ENCODE measurements at places on chromosomes 6 and 20.

DNA sequence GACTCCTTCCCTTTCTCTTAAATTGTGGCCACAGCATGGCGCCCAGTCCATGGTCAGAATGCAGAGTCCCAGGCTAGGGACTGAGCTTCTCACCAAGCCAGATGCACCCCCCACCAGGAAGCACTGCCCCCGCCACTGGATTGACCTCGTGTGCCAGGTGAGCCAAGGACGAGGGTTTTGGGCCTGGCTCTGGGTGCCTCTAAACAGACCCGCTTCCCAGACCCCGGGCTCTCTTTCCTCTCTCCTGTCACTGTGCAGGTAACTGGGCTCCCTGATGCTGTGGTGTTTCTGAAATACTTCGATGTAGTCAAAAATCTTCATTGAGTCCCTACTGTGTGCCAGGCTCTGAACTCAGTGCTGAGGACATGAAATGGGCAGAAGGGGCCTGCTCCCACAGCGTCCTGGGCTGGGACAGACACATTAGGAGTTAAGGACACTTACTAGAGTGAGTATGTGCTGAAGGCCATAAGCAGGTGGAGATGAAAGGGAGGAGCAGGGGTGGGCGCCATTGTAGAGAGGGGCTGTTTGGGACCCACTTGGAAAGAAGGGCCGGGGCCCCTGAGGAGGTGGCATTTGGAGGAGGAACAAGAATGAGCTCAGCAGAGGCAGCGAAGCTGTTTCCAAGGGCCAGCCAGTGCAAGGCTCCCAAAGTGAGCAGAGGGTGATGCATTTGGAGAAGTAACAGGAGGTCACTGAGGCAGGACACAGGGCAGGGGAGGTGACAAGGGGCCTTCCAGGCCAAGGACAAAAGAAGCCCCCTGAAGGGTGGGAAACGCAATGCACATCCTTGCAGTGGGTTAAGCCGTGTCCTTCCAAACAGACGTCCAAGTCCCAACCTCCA lies 217.1 kb downstream of the ANKRD60 start:
- no peak for DNase-seq

GRCh38 chr6:42043787-42044475 lies 6.4 kb upstream of the TAF8 start:
- peak; percentile 55 for DNase-seq

- no peak for DNase-seq
Observed at GRCh38 chr6:110093981-110094380, 85.5 kb downstream of the WASF1 start.

GRCh38 chr20:53582574-53583351 lies 10.9 kb downstream of the ZNF217 start:
- DNase-seq, result no peak

DNA sequence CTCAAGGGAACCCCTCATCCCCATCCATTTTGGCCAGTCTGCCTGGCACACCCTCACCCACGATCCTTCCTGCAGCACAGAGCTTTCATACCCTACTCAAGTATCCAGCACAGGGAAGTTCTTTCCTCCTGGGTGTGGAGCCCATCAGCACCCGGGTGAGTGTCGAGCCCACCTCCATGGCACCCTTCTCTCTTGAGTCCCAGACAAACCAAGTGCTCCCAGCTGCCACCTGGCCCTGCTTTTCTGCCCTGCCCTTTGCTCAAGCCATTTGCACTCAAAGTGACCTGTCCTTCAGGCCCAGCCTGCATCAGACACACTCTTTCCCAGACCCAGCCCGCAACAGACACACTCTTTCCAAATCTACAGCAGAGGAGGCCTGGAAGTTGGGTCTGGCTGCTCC lies 257.2 kb downstream of the DLL1 start:
- no peak for DNase-seq

DNA sequence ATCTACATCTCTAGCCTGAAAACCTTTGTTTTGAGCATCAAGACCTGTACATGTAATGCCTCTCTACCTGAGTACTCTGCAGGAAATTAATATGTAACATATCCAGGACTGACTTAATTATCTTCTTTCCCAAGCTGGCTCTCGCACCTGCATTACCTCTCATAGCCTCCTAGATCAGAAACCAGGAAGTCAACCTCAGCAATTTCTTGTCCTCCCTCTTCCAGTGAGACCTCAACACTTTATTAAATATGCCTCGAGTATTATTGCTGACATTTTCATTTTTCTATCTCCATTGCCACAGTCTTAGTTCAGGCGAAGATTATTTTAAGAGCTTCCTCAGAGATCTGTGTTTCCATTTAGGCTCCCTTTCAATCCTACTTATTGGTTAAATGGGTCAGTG lies 69.0 kb downstream of the MACROD2 start:
- DNase-seq, result no peak

- no peak for DNase-seq
Observed at GRCh38 chr20:63657260-63657936, 714 bp upstream of the RTEL1 start.

GRCh38 chr20:14295238-14295637 lies 42.2 kb downstream of the FLRT3 start:
- no peak for DNase-seq

DNA sequence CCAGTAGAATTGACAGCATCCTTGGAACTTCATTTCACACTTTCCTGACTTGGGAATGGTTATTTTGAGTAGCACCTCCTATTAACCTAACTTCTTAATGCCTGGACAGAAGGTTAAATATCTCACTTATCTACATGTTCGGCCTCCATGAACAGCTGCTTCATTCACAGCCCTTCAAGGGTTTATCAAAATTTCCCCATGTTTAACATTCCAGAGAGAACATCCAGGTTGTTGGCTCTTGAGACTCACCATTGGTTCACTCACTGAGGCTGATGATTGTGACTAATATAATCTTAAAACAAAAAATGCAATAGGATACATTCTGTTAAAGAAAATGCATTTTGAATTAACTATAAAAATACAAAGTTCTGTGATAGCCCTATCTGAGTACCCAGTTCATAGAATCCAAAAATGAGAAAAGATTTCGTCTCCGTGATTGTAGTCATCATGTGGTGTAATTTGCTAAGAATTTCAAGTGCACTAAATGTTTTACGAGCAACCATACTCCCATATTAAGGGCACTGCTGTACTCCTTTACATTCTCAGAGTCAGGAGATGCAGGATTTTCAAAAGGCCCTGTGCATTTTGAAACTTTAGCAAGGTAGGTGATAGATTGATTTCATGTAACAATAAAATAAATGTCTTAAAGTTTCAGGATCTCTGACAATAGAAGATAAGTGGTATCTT lies 260.6 kb upstream of the TAB2 start:
- DNase-seq, result no peak

GRCh38 chr6:41736800-41737555 lies 1.6 kb upstream of the TFEB start:
- DNase-seq, result no peak

DNA sequence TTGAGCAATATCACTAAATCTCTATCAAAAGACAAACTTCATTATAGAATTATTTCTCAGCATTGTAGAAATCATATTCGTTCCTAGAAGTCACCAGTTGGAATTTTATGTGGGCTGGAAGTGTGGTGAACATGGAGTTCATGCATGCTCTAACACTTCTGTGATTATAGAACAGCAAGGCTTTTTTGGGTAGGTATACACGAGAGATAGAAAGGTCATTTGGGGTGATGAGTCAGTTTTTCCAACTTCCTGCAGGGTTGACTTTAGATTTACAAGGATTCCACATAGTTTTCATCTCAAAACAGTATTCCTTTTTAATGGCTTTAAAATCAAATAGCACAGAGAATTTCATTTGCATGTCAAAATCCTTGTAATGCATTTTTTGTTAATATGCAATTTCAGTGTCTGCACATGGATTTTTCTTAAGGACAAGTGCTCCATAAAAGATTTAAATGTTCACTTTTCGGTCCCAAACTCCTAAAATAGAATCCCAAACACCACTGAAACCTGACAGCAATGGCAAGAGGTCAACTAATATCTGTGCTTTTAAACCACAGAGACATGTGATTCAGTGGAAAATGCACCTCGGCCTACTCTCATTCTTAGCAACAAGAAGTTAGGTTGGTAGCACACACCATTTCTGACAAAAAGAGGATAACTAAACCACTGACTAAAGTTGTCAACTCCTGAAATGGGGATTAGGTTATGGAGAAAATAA lies 211.0 kb downstream of the MOXD1 start:
- no peak for DNase-seq

DNA sequence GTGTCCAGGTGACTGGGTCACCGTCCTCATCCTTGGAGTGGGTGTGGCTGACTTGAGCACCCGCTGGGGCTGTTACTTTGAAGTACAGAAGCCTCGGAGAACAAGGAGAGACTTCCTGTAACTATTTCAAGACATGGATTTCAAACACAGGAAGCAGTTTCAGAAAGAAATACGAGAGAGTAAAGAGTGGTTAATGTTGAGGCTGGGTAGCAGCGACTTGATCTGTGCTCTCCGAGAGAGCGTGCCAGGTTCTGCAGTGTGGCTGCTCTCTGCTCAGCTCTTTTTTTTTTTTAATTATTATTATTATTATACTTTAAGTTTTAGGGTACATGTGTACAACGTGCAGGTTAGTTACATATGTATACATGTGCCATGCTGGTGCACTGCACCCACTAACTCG lies 17.5 kb upstream of the EFCAB8 start:
- no peak for DNase-seq

DNA sequence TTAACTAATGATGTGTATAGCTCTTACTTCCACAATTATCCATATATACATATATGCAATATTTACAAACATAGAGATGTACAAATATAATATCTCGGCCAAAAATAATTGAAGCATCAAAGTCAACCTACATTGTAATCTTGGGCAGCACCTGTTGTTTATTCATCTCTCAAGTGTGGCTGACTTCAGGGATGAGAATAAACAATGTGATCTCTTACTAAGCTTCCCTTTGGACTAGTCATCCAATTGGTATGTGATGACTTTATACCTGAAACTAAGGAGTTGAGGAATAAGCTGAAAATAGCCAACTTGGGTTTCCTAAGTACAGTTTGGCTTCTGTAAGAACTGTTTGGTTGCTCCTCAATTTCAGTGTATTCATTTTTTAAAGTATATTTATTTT lies 256.6 kb downstream of the KHDC1L start:
- no peak for DNase-seq

DNA sequence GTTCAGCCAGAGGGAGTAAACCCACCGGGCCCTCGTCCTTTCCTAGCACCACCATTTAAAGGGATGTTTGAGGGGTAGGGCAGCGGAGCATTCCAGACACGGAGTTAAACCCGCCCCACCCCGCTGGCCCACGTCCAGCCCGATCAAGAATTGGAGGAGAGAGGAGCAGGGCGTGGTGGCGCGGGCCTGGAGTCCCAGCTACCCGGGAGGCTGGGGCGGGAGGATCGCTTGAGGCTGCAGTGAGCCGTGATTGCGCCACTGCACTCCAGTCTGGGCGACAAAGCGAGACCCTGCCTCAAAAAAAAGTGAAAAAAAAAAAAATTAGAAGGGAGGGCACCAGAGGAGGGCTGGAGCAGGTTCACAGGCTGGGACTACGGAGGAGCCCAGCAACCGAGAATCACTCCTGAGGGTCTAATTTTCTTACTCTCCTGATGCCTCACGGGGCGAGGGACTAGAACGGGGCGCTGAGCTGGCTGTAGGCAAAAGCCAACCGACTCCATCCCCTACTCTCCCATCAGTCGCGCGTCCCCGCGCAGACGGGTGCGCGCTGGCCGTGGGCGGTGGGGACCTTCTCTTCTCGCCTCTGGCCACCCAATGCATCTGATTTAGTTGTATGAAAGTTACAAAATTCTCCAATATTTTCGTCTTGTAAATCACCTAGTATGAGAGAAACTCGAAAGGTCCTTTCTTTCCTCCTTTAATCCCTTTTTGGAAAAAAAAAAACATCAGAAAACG lies 6.1 kb upstream of the HSPA1B start:
- peak; percentile 24 for DNase-seq

- no peak for DNase-seq
Observed at GRCh38 chr20:23341073-23341472, 9.5 kb upstream of the NXT1 start.

DNA sequence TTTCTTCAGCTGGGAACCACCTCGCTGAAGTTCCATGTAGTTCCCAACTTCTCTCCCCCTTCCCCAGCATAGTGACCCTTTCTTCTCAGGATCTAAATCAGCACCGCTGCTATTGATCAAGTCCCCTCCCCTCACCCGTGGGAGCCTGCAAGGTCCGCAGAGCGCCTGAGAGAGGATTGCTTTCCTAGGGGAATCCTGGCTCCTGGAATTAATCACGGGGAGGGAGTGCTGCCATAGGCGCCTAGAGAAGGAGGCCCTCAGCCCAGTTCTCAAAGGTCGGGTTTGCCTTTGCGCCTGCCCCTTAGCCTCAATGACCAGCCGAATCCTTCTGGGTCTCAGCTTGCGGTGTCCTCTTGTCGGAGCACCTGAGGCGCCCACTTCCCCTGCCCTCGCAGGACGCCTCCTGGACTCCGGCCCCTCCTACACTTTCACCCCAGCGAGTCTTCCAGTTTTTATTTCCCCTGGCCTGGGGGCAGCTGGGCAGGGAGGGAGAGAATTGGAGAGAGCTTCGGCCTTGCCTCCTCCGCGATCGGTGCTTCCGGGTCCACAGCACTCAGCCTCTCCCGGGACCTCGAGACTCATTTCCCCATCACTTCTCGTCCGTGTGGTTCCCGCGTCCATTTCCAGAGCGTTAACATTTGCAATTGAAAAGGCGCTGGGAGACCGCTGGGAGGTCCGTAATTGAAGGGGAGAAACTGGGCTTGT lies 3.1 kb upstream of the NKX2-2 start:
- no peak for DNase-seq

DNA sequence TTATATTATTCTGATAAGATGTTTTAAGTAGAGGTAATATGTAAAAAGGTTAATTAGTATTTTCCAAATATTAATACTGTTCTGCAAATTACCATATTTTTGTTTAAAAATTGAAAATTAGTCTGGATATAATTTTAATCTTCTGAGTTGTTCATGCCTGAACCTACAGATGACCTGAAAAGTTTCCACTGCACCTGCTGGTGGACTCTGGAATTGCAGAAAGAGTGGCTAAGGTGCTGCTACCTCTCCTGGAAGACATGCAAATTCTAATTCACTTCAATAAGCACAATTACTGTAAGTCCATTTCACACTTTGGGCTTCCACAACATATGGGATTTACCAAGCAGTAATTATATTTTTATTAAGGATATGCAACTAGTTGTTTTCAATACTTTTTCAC lies 77.7 kb upstream of the OLIG3 start:
- DNase-seq, result no peak

DNA sequence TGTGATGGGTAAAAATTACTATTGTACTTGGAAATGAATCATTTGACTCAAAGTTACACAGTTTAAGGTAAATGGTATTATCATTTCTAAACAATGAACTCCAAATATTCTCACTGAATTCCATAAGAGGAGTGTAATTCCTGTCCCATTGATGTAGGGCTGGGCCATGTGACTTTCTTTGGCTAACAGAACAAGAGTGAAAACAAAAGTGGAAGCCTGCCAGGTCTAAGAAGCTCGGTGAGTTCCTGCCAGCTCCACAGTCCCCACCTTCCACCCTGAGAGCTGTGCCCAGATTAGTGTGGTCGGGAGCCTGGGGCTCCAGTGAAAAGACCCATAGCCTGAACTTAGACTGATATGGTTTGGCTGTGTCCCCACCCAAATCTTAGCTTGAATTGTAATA lies 24.6 kb downstream of the TBXT start:
- DNase-seq, result no peak

GRCh38 chr20:20733943-20734342 lies 21.5 kb upstream of the RALGAPA2 start:
- no peak for DNase-seq

All from GOT3 (cell line).